Psoas muscle (tissue), 8 donors: ENCODE measurements at places on chromosomes 4 and X. TPM values are rescaled to one million over a fixed set of nuclear protein-coding genes. Genes with fewer than 3 reads are reported as not detected.
A peak's percentile ranks its signal among the peaks of the same experiment; 100 is the strongest.

Gene ZBTB49
- total RNA-seq, result 7.0 TPM

Gene RASGEF1B
- 2.1 TPM for total RNA-seq

Gene HOPX
- 9.8 TPM for total RNA-seq

- no peaks in the 10 kb centered on the region for H3K27me3 ChIP-seq
- no peak overlapping the region for H3K27ac ChIP-seq
- H3K4me1 ChIP-seq, result no peaks in the 10 kb centered on the region
- DNase-seq, result no peak
- H3K36me3 ChIP-seq, result peaks cover 100% of the 10 kb centered on the region
- no peak overlapping the region for H3K4me3 ChIP-seq
These were observed 35.3 kb downstream of the BOD1L1 start for GRCh38 chr4:13592220-13592619.

GRCh38 chrX:1535241-1536041 lies 1.5 kb downstream of the P2RY8 start:
- no peaks in the 10 kb centered on the region for H3K4me1 ChIP-seq
- no peaks in the 10 kb centered on the region for H3K27me3 ChIP-seq
- no peak overlapping the region for H3K27ac ChIP-seq

DNA sequence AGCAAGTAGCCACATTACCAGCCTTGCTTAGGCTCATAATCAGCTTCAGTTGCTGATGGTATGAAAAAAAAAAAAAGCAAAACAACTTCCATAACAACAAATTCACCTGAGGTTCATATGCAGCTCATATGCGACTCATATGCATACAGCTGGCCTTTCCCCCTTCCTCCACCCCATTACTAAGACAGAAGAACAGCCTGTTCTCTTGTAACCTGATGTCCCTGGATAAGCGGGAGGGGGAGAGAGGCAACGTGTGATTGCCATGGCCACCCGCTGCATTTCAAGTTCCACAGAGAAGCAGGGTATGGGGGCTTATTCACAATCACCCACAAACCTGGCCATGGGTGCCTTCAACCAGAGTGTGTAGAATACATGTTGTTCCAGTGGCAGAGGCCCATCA lies 95.1 kb upstream of the DGKK start:
- H3K27ac ChIP-seq, result no peak overlapping the region
- no peaks in the 10 kb centered on the region for H3K27me3 ChIP-seq
- H3K4me3 ChIP-seq, result no peak overlapping the region
- H3K4me1 ChIP-seq, result no peaks in the 10 kb centered on the region

Gene PTPN13
- 2.4 TPM for total RNA-seq

Gene PPARGC1A
- total RNA-seq, result 37.2 TPM

Gene DOK7
- total RNA-seq, result 48.6 TPM

GRCh38 chr4:11418610-11419009 lies 10.1 kb downstream of the HS3ST1 start:
- no peaks in the 10 kb centered on the region for H3K4me1 ChIP-seq
- no peak for DNase-seq
- H3K27ac ChIP-seq, result no peak overlapping the region
- no peak overlapping the region for H3K4me3 ChIP-seq
- H3K36me3 ChIP-seq, result no peaks in the 10 kb centered on the region
- no peaks in the 10 kb centered on the region for H3K27me3 ChIP-seq

Gene FGF13
- 36.7 TPM for total RNA-seq

DNA sequence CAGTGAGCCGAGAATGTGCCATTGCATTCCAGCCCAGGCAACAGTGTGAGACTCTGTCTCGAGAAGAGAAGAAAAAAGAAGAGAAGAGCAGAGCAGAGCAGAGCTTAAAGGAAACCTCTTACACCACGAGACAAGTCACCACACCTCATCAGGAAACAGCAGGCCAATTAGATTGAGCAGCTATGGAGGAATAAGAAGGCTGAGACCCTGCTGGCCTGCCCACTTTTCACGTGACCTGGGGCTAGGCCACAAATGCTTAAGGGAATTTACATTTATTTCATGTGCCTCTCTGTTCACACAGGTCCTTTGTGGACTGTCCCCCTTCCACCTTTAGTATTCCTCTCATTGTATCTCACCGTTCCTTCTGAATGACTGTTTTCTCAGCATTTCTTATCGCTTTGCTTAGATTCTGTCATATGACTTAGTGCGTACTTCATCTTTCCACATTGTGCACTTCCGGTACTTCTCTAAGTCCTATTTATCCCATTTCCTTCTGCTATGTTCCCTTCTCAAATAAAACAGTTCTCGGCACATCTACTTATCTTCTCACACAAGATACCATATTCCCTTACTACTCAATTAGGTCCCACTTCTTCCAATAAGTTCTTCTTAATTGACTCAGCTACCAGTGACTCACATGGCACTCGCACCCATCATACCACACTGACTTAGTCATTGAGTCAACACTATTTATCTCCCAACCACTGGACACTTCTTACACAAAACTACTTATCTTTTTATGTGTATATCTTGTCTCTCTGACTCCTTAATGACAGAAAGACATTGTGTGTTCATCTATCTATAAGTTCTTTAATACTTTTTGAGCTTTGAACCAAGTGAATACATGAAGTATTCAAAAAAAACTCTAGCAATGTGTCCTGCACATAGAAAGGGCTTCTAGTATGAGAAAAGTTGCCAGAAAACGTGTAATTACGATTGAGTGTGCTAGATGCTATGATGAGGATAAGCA lies 11.0 kb downstream of the CUL4B start:
- H3K4me1 ChIP-seq, result no peaks in the 10 kb centered on the region
- H3K36me3 ChIP-seq, result peaks cover 14% of the 10 kb centered on the region
- no peaks in the 10 kb centered on the region for H3K27me3 ChIP-seq
- H3K4me3 ChIP-seq, result no peak overlapping the region
- H3K27ac ChIP-seq, result peak overlapping the region; percentile 13

- no peaks in the 10 kb centered on the region for H3K4me1 ChIP-seq
- H3K36me3 ChIP-seq, result no peaks in the 10 kb centered on the region
- no peak overlapping the region for H3K27ac ChIP-seq
- H3K27me3 ChIP-seq, result no peaks in the 10 kb centered on the region
These were observed 66.3 kb upstream of the PUDP start for GRCh38 chrX:7214251-7214650.

Gene KIAA1210
- not detected for total RNA-seq

GRCh38 chrX:130109429-130110378 lies 593 bp downstream of the ELF4 start:
- H3K27me3 ChIP-seq, result peaks cover 6% of the 10 kb centered on the region
- peak overlapping the region; percentile 58 for H3K27ac ChIP-seq
- no peaks in the 10 kb centered on the region for H3K4me1 ChIP-seq
- DNase-seq, result no peak
- no peaks in the 10 kb centered on the region for H3K36me3 ChIP-seq

GRCh38 chr4:37054531-37055077 lies 189.9 kb upstream of the NWD2 start:
- no peaks in the 10 kb centered on the region for H3K4me1 ChIP-seq
- no peak overlapping the region for H3K27ac ChIP-seq
- no peaks in the 10 kb centered on the region for H3K27me3 ChIP-seq
- DNase-seq, result no peak

Gene SOX3
- not detected for total RNA-seq

DNA sequence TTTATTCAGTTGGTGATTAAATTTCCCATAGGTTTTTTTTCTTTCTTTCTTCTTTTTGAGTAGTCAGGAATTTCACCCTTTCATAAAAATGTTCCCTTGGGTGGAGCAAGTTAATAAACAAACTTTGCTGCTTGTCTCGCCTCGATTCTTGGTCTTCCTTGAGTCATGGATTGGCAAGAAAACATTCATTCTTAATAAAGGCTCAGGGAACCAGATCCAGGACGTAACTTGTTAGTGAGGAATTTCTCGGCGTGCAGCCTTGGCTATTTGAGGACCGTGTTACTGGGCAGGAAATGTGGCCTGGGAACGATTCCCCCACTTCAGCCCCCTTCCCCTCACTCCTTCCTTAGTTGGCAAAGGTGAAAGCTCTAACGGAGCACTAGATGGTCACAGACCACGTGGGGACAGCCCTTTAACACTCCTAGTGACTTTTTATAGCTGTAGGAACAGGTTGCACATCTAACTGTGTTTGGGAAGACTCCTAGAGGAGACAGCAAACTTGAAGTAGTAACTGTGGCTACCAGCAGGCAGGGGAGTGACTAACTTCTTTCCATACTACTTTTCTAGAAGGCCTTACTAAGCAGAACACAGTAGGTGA lies 106.8 kb downstream of the UCHL1 start:
- H3K4me1 ChIP-seq, result peaks cover 49% of the 10 kb centered on the region
- no peaks in the 10 kb centered on the region for H3K27me3 ChIP-seq
- H3K27ac ChIP-seq, result peak overlapping the region; percentile 90
- H3K36me3 ChIP-seq, result no peaks in the 10 kb centered on the region

DNA sequence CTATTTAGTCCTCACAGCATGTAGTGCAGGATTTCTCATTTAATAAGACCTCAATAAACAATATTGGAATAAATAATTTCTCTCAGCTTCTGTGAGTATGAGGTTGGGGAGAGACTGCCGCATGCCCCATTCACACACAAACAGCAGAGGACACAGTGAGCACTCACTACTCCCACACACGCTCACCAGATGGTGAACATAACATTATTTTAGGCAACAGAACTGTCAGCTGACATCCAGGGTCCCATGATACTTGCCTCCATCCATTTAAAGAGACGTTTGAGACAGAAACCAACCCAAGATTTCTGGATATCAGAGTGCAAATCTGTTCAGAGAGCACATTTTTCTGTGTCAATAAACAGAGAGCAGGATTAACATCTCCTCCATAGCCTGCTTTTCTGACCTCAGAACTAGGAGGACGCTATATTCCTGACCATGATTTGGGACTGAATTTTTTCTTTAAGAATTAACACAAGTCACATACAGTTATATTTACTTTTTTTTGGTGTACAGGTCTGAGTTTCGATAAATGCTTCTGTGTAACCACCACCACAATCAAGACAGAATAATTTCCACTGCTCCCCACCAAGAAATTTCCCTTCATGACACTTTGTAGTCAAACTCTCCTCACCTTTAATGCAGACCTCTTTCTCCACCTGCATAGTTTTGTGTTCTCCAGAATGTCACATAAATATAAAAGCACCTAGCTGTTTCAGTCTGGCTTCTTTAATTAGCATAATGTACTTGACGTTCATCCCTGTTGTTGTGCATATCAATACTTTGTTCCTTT lies 16.7 kb downstream of the GPRIN3 start:
- no peaks in the 10 kb centered on the region for H3K36me3 ChIP-seq
- no peak overlapping the region for H3K4me3 ChIP-seq
- H3K4me1 ChIP-seq, result no peaks in the 10 kb centered on the region
- H3K27ac ChIP-seq, result no peak overlapping the region
- DNase-seq, result no peak

Gene BEX1
- 0.48 TPM for total RNA-seq

Gene NCAPG
- 0.30 TPM for total RNA-seq

DNA sequence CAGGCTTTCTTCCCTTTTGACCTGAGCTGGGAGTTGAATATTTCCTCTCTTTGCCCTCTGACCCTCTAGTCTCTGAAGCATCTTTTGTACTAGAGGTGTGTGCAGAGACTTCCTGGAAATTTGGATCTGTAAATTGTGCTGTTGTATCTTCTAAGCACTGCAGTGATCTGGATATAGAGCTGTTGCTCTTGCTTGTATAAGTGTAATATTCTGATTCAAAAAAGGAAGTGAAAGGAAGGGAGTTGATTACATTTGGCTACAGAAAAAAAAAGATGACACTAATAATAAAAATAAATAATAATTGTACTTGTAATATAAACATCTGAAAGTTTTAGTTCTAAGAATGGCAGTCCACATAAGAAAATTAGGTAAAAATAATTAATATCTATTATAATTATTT lies 33.0 kb downstream of the FRG1 start:
- H3K4me3 ChIP-seq, result no peak overlapping the region
- no peaks in the 10 kb centered on the region for H3K4me1 ChIP-seq
- DNase-seq, result no peak
- H3K36me3 ChIP-seq, result no peaks in the 10 kb centered on the region
- no peak overlapping the region for H3K27ac ChIP-seq

Gene RENBP
- total RNA-seq, result 2.9 TPM

Gene TCEAL2
- total RNA-seq, result 0.34 TPM

Gene ZNF711
- 0.86 TPM for total RNA-seq

DNA sequence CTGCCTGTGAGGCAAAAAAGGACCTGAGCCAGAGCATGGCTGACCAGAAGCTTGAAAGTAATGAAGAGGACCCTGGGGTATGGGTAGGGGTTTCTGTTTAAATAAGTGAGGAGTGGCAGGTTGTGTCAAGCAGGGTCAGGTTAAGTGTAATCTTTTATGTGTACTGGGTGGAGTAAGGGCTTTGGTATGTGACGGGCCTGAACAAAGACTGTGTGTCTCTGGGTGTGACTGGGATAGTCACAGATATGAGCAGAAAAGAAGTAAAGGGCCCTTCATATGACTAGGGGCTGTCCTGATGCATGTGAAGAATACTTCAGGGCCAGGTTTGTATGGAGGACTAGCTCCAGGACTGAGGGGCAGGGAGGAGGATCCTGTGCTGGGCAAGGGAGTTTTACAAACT lies 82.4 kb downstream of the ITIH6 start:
- no peaks in the 10 kb centered on the region for H3K36me3 ChIP-seq
- no peaks in the 10 kb centered on the region for H3K27me3 ChIP-seq
- no peak for DNase-seq
- H3K4me3 ChIP-seq, result no peak overlapping the region

GRCh38 chr4:152356428-152357034 lies 179.4 kb downstream of the FBXW7 start:
- peaks cover 25% of the 10 kb centered on the region for H3K4me1 ChIP-seq
- DNase-seq, result no peak
- H3K27ac ChIP-seq, result no peak overlapping the region
- H3K36me3 ChIP-seq, result no peaks in the 10 kb centered on the region

DNA sequence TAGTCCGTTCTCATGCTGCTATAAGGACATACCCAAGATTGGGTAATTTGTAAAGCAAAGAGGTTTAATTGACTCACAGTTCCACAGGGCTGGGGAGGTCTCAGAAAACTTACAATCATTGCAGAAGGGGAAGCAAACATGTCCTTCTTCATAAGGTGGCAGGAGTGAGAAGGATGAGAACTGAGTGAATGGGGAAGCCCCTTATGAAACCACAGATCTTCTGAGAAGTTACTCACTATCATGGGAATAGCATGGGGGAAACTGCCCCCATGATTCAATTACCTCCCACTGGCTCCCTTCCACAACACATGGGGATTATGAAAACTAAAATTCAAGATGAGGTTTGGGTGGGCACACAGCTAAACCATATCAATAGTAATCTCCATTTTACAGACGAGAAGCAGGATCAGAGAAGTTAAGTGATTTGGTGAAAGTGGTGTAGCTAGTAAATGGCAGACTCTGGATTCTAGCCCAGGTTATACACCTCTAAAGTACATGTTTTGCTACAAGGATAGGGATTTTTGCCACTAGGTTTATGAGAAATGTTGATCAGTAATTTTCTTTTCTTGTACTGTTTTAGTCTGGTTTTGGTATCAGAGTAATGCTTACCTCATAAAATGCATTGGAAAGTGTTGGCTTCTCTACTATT lies 47.3 kb upstream of the C1GALT1C1 start:
- H3K4me1 ChIP-seq, result no peaks in the 10 kb centered on the region
- no peaks in the 10 kb centered on the region for H3K27me3 ChIP-seq
- H3K36me3 ChIP-seq, result no peaks in the 10 kb centered on the region
- DNase-seq, result no peak
- H3K4me3 ChIP-seq, result no peak overlapping the region
- no peak overlapping the region for H3K27ac ChIP-seq

- H3K27ac ChIP-seq, result no peak overlapping the region
- no peaks in the 10 kb centered on the region for H3K4me1 ChIP-seq
- H3K36me3 ChIP-seq, result no peaks in the 10 kb centered on the region
These were observed 54.4 kb downstream of the KLHL13 start for GRCh38 chrX:118062048-118062789.
